Cerebellar cortex (tissue), 1 donor: ENCODE measurements at places on chromosomes 5 and 9.

DNA sequence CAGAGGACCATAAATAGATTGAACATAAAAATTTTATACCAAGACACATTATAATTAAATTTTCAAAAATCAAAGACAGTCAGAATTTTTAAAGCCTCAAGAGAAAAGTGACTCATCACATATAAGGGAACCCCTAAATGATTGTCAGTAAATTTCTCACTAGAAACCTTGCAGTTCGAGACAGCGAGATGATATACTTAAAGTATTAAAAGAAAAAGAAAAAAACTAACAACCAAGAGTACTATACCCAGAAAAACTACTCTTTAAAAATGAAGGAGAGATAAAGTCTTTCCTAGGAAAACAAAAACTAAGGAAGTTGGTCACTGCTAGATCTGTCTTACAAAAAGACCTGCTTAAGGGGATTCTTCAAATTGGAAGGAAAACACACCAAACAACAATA, 251.4 kb upstream of the MSX2 start:
- no peak for DNase-seq

DNA sequence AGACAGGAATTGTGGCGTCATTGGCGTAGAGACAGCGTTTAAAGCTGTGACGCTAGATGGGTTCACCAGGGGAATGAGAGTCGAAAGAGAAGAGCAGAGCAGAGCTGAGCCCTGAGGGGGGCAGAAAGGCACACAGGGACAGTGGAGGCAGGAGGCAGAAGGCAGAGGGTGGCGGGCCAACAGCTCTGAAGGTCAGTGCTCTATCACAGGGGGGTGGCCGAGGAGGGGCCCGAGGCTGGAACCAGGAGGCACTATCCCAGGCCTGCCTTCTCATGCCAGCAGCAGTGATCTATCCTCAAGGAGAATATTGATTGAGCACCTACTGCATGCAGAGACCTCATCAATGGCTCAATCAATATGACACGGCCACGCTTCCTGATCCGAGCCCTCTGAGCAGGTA, 132.4 kb downstream of the KCNIP1 start:
- DNase-seq = no peak

GRCh38 chr5:102809033-102809432, 53.9 kb downstream of the PAM start:
- no peak for DNase-seq

DNA sequence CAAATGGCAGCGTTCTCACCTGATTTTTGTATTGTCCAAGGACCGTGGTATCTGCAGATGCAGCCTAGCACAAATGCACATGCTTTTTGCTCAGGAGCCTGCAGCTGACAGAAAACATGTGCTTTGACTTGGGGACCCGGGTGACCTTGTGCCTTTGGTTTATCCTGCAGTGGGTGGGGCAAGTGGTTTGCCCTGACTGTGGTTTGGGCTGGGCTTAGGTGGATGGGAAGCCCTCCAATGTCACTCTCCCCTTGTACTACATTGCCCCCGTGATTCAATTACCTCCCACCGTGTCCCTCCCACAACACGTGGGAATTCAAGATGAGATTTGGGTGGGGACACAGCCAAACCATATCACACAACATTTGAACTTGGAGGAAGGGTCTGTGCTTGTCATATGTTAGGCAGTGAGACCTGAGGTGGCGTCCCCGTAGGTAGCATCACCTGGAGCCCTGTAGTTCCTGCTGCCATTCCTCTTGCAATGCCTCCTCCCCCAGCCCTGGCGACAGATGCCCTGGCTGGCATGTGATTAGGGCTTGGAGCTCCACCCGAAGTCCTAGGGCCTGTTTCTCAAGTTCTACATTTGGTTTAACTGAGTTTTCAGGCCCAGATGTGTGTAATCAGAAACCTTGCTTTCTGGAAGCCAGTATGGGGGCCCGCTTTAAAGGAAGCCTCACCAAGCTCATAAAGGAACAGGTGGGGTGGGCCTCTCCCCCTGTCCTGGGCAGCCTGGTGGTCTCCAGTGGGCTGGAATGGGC, 2.1 kb downstream of the ANKRD33B start:
- no peak for DNase-seq

DNA sequence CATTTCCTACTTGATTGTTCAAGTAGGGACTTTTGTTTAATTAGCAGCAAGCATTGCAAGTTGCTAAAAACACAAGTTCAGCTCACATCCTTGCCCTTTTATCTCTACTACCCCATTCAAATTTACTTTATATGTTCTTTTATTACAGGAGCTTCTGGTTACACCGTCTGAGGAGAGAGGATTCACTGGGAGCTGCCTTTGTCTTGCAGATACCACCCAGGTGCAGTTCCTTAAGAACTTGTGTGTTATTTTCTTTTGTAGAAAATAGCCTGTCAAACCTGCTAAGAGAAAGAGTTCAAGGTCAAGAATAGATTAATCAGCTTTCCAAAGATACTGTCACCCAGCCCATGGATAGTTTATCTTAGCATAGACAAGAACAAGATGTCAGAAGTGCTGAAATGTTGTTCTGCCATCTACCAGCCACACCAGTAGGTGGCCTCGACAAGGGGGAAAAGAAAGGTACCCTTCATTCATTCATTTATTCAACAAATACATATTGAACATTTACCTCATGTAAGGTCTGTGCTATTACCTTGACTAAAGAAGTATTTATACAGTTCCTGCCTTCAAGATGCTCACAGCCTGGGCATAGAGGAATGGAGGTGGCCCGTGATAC, 750.3 kb downstream of the MAT2B start:
- DNase-seq = no peak

- DNase-seq = peak; percentile 14
These were observed 988 bp downstream of the SHISAL2B start for GRCh38 chr5:64691291-64691690.

GRCh38 chr9:113808391-113809358, 67.4 kb upstream of the ZNF618 start:
- DNase-seq = no peak

DNA sequence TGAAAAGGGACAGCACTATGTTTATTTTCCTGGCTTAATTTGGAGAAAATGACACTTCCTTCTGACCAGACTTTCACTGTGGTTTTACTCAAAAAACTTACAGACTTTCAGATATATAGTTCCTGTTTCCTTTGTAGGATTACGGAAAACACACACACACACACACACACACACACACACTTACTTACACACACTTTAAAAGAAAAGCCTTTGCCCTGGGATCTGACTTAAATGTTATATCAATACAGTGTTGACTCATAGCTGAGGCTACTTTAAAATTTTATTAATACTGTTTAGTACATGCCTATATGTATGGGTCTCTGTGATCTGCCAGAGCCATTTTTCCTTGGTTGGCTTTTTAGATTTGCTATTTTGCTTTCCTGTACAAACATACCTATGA, 758.3 kb downstream of the DNAH5 start:
- no peak for DNase-seq

- DNase-seq = no peak
These were observed 446.8 kb downstream of the CCDC171 start for GRCh38 chr9:15999422-16000339.

DNA sequence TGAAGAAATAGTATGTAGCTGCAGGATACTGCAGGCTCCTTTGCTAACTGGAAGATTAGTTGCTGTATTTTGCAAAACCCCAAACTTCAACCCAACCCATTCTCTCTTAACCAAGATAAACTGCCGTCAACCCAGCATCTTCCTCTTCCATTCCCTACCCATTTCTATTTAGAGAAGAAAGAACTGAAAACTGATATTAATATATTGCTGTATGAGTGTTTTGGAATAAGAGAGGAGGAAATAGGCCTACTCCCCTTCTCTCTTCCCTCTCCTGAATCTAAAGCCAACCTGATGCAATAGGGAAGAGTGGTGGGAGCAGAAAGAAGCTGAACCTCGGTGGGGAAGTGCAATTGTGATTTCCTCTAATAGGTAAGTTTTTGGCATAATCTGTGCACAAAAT, 83.7 kb downstream of the TMEM215 start:
- DNase-seq = no peak

- DNase-seq = no peak
These were observed 99.2 kb downstream of the ADCY2 start for GRCh38 chr5:7495131-7495517.

GRCh38 chr9:34572092-34572491, 17.4 kb downstream of the CNTFR start:
- DNase-seq = no peak

- no peak for DNase-seq
These were observed 221.1 kb downstream of the ENC1 start for GRCh38 chr5:74419468-74419867.

DNA sequence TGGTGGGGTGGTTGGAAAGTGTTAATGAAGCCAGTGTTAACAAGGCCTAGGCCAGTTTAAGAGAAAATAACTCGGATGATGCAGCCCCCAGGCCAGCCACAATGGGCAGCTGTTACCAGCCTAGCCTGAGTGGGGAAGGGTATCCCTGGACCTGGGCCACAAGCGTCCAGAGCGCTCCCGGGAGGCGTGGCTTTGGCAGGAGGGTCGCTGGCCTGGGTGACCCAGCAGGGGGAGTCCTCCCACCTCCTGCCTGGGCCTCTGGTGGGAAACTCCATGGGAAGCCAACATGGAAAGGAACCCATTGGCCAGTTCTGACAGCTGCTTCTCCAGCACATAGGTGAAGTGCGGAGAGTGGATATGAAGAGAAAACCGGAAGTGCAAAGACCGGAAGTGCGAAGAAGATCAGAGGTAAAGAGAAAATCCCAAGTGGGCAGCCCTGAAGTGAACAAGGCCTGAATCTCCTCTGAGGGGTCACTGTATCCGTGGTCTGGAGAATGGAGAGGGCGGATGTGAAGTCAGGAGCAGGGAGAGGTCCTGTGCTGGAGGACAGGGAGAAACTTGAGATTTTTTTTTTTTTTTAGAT, 79.0 kb downstream of the ADCY2 start:
- no peak for DNase-seq

GRCh38 chr5:14187157-14187556, 44.0 kb downstream of the TRIO start:
- no peak for DNase-seq

- peak; percentile 78 for DNase-seq
These were observed 45.5 kb downstream of the ECPAS start for GRCh38 chr9:111438541-111439235.

DNA sequence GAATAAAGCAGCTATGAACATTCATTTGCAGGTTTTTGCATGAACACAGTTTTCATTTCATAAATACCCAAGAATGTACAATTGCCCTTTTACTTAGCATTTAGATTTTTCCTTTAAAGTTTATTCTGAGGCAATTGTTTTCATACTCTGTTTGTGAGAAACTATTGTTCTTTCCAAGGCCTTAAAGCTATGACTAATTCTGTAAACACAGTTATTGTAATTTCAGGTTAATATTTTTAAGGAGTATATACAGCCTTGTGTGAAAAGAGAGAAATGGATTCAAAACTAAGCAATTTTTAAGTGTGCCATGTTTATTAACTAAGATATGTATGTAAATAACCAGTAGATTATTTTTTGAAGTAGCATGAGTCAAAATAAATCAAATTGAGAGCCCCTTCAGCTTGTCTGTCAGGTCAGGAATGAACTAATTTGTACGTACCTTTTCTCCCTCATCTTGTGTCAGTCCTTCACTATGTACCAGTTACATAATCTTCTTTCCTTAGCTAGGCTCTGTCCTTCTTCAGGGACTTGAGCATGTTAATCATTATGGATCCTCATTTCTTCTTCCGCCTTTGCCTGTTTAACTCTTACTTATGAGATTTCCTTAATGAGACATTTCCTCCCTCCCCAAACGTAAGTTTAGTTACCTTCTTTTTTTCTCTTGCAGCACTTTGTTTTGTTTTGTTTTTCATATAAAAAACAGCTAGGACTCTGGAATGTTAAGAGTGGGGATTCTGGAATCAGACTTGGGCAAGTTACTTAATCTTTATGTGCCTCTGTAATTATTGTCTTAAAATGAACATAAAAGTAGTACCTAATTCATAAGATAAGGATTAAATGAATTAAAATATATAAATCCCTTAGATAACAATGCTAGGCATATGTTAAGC, 63.6 kb downstream of the NIPBL start:
- peak; percentile 28 for DNase-seq

GRCh38 chr9:120886490-120886967, 9.5 kb upstream of the PHF19 start:
- DNase-seq = no peak

DNA sequence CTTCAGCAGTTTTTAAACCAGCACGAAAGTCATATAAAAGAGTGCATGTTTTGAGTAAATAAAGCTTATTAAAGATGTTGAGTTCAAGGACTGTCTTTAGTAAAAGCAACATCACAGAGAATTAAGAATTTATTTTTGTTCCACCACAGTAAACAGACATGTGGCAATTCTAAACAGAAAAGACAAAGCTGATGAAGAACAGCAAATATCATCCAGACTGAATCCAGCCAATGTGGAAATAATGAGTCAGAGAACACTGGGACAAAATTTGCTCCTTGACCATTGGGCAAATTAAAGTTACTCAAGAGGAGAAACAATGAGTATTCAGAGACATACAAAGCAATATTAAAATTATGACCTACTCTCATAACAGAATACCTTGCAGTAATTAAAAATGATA, 28.8 kb downstream of the OR2K2 start:
- DNase-seq = no peak

- DNase-seq = no peak
These were observed 424.2 kb downstream of the IRX1 start for GRCh38 chr5:4019841-4020240.

DNA sequence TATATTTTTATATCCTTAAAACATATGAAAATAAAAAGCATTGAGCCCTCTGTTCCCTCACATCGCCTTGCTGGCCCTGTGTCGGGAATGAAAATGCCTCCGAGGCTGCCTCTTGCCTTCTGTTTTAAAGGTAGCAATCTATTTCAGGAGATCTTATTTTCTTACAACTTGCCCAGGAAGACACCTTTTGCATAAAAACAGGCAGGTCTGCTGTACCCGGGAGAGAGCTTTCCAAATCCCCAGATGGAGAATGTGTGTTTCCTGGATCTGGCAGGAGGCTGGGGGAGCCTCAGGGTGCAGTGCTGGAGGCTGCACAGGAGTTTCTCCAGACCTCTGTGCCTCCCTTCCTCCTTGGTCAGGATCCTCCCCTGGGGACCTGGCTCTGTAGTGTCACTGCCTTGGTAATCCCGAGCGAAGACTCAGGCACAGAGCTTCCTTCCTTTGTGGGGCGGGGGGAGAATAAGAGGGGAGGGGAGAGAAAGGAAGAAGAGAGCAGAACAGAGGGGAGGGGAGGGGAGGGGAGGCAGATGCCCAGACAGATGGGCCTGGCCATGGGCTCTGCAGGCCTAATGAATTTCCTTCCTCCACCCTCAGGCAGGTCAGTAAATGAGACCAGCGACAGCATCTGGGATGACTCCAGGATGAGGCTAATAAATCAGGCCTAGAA, 104.0 kb upstream of the BOD1 start:
- peak; percentile 88 for DNase-seq

- DNase-seq = no peak
These were observed 76.9 kb upstream of the IFNK start for GRCh38 chr9:27447031-27447683.

DNA sequence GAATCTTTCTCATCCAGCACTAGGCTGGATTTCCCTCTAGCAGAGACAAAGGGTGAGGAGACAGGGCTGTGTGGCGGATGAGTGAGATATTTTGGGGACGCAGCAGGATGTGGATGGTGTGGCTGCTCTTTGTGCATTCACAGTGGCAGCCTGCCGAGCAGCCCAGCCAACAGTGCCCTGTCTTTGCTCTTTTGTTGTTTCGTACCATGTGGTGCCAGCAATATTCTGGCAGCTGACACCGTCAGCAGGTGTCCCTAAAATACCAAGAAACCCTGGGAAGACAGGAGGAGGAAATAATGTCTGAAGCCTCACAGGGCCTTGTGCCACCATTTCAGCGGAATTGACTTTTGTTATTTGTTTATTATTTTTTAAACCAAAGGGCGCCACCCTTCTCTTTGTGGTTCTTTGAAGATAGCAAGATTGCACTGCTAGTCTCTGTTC, 141.4 kb downstream of the CCDC192 start:
- peak; percentile 98 for DNase-seq
